Stimulated activated CD8-positive, alpha-beta memory T cell treated with anti-CD3 and anti-CD28 coated beads, Interleukin-7, amount 100 ng/mL, for 24 hours (primary cell): ENCODE measurements at places on chromosomes 5 and 9.

GRCh38 chr9:121550569-121551512 is 51.2 kb upstream of the GGTA1 start:
- peak; percentile 38 for DNase-seq

DNA sequence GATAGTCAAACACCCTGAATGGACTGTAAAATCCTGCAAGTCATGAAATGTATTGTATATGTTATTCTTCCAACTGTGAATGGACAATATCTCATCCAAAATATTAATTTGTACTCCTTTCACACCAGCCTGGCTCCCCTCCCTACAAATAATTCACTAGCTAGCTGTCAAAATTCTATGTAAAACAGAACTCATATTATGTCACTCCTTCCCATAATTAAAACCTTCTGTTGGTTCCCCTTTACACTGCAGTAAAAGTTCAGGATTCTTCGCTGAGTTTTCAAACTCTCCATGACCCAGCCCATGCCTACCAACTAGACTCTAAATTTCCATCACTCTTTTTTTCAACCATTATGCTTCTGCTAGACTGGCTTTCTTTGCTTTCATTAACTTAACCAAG is 857.1 kb downstream of the TAF11L14 start:
- DNase-seq = no peak

DNA sequence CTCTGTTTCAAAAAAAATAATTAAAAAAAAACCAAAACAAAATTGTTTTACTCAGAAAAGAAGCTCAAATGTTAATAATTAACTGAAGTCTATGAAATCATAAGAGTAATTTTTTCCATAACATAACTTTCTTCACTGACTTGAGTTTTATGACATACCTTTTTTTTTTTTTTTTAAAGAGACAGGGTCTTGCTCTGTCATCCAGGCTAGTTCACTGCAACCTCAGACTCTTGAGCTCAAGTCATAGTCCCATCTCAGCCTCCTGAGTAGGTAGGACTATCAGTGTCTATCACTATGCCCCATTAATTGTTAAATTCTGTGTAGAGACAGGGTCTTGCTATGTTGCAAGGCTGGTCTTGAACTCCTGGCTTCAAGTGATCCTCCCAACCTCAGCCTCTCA is 21.9 kb downstream of the SAR1B start:
- DNase-seq = no peak

DNA sequence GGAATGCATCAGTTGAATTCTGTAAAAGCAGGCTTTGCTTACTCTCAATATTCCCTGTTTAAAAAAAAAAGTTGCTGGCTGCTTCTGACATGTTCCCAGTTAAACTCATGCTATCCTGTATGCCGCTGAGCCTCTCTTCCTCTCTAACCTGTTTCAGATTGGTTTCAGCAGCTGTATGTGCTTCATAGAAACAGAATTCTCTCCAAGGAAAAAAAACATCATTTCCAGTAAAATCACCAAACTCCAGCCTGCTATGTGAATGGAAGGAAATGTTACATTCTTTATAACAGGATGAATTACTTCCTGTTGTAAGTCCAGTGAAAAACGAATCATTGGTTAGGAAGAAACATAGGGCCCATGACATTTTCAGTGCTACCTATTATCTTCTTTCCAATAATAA is 25.7 kb upstream of the KCNV2 start:
- no peak for DNase-seq

GRCh38 chr5:57863661-57864060 is 381.1 kb upstream of the ACTBL2 start:
- DNase-seq = no peak

DNA sequence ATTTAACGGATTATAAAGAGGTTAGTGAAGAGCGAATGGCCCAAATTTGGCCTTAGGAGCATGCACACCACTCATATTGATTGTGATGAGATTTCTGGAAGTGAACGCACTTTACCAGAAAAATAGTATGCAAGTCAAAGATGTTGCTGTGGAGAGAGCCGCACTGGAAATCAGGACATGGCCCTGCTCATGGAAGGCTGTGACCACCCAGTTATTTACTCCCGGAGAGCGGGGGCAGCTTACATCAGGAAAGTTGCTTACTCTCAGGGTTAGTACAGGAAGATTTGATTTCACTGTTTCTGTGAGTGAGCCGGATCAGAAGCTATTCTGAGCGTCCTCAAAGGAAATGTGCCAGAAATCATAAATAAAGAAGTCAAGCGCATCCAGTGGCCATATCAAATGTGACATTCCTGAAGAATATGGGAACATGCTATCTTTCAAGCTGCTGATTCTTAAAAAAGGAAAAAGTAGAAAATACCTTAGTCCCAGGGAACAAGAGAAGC is 42.9 kb upstream of the STRBP start:
- no peak for DNase-seq

DNA sequence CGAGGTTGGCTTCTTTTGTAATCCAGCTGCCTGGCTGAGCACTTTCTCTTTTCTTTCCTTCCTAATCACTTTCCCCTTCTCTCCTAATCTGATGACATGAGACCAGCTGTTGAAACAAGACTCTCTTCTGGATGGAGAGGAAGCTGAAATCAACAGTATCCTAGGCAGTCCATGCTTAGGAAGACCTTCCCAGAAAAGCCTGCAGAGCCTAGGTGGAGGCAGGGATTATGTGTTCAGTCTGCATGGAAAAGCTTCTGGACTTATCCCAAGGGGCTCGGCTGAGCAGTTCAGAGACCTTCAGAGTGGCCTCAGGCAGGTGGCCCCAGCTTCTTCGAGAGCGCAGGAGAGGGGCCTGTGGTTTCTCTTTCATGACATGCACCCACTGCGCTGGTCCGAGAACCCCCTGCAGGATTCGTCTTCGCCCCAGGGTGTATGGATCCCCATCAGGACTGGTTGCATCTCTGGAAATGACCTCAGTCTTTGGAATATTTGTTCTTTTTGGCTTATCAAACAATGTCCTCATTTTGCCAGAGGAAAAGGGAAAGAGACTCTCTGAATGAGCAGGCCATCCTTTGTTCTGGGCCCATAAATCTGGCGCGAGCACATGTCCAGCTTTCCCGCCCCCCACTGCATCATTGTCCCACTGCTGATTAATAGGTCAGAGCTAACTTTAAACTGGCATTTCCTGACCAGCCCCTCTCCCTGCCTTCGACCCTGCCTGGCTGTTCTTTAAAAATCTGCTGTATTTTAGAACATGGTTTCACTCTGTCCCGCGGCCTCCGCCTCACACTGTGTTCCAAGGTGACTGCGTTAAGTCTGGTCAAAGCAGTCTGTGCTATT is 177.9 kb upstream of the KLF4 start:
- no peak for DNase-seq

DNA sequence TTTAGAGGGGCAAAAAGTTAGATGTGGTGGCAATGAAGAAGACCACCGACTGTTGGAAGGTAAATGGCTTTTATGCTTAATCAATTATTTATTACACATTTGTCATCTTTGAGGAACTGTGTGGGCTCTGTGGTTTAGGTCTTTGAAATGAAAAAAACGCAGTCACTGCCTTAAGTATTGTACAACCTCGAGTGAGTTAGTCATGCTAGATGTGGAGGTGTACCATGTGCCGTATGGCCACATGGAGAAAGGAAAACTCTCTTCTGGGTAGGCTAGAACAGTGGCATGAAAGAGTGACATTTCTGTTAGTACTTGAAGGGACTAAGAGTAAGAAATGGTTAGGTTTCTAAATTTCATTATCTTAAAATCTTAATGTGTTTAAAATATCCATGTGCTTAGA is 166.1 kb downstream of the HACD4 start:
- DNase-seq = no peak

DNA sequence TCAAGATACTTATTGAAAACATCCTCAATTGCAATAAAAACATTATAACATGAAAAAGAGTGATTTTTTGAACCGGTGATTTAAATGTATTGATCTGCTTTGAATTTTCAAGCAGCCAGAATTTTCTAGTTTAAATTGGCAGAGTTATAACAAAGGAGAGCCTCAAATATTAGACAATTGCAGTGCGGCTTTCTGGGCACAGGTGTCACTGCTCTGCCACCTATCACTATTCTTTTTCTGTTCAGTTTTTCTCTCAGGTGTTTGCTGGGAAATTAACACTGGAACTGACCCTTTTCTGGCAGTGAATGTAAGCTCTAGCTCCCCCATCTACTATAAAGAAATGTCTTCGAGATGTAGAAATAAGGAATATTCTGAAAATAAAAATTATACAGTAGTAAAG is 23.0 kb downstream of the ZBED3 start:
- no peak for DNase-seq

DNA sequence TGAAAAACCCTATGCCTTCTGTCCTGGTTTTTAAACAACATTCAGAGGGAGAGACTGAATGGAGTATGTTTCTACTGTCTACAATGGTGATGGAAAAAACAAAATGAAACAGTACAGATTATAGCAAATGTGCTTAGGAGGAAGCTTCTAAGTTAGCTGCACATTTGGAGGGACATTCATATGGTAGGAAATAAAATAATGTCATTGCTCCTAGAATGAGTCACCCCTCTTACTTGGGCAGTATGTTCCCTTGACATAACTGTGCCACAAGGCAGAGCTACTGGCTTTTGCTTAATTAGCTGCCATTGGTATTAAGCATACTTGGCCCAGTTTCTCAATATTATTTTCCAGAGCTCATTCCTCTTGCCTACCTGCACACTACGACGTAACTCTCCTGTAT is 128.9 kb downstream of the GDNF start:
- no peak for DNase-seq

DNA sequence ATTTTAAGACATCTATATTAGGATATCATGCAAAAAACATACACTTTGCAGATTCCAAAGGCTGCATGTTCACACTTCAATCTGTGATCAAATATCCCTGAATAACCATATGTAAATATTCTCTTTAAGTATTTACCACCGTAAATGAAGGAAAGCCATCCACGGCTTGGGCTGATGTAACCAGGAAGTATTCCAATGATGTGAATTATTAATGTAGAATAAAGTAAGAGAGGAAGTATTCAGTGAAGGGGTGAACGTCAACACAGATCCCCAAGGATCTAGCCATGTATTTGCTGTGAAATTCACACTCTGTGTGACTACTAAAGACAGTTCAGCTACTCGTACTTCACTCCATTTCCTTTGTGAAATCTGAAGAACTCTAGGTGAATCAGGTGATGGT is 75.2 kb downstream of the CDH6 start:
- no peak for DNase-seq

GRCh38 chr5:54480296-54480695 is 24.8 kb downstream of the HSPB3 start:
- DNase-seq = no peak

DNA sequence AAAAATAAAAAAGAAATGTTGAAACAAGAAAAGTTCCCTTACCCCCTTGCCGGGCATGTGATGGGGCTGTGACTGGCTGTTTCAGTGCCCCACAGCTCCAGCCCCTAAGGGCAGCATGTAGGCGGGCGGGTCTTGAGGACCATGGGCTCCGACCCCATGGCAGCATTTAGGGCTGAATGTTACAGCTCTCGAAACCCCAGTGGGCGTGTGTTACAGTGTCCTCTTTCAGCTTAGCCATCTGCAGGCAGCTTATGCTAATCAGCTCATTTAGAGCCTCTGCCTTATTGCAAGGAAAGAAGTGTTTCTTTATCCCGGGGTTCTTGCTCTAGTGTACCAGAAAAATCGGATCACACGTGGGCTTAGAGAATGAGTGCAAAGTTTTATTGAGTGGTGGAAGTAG is 497.4 kb upstream of the CYLC2 start:
- DNase-seq = no peak

- DNase-seq = no peak
Measured at GRCh38 chr9:88824711-88825110, 166.6 kb upstream of the S1PR3 start.

DNA sequence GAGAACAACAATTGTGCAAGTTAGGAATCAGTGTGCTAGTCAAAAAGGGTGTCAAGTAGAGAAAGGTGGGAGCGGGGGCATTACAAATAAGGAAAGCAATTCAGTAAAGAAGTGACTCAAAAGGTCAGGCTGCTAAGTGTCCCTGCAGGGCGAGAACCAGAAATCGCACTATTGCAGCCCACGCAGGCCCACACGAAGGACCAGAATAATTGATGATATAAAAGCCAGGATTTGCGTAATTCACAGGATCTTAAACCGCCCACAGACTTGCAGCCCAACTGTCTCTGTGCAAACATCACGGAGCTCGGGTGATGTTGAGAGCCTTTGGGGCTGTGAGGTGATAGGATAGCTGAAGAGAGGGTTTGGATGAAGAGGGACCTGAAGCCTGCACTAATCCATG is 349.0 kb downstream of the BRINP1 start:
- no peak for DNase-seq

- no peak for DNase-seq
Measured at GRCh38 chr5:139908749-139909148, 113.1 kb downstream of the PSD2 start.

GRCh38 chr9:129223551-129224208 is 45.6 kb upstream of the IER5L start:
- DNase-seq = no peak

DNA sequence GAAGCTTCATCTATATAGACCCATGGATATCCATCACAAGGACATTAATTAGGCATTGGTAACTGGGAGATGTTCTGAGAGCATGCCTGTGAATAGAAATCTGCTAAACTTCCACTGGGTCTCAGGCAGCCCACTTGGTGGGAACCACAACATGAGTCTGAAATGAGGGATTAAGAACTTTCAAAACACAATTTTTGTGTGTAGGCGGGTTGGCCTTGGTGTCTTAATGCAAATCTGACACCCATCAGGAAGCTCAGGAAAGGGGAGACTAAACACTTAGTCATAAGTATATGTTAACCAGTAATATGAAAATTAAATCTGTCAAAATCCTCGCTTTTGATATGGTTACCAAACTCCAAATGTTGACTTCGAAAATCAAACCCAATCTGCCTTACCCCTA is 113.2 kb downstream of the FANCC start:
- no peak for DNase-seq

- no peak for DNase-seq
Measured at GRCh38 chr5:142184988-142185387, 76.4 kb downstream of the NDFIP1 start.

- no peak for DNase-seq
Measured at GRCh38 chr5:167709625-167710024, 581.8 kb upstream of the WWC1 start.

DNA sequence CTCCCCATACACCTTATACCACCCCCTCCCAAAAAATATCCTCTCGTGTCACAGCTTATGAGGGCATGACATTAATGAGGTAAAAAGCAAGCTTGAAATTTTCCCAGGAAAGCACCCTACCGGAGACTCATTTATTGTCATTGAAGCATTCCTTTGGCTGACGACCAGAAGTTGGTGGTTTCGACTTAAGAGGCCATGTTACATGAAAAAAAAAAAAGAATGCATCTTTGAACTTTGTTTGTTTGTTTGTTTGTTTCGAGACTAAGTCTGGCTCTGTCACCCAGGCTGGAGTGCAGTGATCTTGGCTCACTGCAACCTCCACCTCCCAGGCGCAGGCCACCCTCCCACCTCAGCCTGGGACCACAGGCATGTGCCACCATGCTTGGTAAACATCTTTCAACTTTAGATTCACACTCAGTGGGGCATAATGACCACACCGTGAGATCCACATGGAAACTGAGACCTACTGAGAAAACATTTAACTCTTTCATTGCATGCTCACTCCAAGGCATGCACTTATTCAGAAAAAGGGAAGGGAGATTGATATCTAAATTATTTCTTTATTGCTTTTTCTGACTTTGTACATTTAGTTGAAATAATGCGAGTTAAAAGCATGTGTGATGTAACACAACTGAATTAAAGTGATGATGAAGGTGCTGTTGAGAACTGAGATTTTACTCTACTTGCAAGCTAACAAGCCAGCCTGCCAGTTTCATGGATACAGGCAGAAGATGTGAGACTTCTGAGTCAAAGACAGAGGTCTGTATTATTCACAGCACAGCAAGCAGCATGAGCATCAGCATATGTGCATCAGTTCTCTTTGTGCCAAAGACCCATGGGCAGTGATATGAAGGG is 5.1 kb upstream of the RAB14 start:
- DNase-seq = no peak
